ENCODE measurements at places on chromosomes 6 and 20. TPM values are rescaled to one million over a fixed set of nuclear protein-coding genes. Genes with fewer than 3 reads are reported as not detected.

GRCh38 chr6:27839626-27840475 is 72.3 kb downstream of the OR2B2 start:
- DNase-seq: no peak

Gene PTPRK
- total RNA-seq: 4.2 TPM

Gene DXO
- 15.7 TPM for total RNA-seq

Gene TMEM170B
- total RNA-seq: 0.62 TPM

DNA sequence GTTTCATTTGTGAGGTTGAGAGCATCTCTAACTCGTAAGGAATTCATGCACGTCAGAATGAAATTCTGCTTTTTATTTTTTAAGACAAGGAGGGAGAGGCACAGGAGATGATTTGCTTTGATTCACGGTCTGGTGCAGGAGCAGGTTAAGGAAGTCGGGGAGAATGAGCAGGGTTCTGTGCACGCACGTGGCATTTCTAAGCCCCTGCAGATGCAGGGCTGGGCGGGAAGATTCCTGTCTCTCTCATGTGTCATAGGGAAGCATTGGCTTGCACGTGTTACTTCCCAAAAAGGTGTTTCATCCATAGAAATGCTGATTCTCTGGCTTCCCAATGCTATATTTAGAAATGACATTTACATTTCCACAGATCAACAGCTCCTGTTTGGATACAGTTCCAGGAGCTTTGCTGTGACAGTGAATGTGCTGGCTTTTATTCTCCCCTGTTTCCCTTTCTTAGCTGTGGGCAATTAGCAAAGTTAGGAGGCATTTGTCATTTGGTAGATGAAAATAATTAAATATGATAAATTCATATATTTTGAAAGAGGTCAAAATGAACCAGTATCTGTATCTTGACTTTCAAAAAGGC is 119.7 kb upstream of the ZFP64 start:
- DNase-seq: no peak

- DNase-seq: no peak
Measured at GRCh38 chr20:16844406-16844805, 96.2 kb downstream of the OTOR start.

Gene GNMT
- 0.69 TPM for total RNA-seq

DNA sequence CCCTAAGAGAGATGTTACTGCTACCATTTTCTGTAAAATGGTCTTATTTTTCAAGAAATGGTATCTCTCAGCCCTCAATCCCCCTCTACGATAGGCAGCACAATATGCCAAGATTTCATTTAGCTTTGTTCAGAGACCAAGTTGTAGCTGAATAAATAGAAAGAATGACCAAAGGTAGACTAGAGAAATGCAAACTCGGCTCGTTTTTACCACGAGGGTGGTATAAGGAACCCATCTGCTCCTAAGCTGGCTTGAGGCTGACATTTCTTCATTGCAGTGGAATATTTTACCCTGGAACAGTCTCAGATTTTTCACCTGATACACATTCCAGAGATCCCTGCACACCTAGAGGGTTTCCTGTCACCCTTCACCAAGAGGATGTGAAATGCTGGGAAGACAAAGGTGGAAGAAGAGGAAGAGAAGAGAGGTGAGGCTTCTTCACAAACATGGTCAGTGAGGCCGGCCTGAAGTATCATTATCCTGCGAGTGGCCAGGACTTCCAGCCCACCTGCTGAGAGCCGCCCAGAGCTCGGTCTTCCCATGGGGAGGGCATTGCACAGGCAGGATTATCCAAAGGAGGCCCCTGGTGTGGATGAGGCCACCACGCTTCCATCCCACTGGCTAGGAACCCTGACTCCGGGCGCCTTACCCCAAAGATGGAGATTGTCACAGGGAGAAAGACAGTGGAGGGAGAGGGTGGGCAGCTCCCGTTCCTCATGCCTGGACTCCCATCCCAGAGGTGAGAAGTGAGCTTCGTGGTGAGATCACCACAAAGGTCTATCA is 57.1 kb upstream of the AFDN start:
- no peak for DNase-seq

DNA sequence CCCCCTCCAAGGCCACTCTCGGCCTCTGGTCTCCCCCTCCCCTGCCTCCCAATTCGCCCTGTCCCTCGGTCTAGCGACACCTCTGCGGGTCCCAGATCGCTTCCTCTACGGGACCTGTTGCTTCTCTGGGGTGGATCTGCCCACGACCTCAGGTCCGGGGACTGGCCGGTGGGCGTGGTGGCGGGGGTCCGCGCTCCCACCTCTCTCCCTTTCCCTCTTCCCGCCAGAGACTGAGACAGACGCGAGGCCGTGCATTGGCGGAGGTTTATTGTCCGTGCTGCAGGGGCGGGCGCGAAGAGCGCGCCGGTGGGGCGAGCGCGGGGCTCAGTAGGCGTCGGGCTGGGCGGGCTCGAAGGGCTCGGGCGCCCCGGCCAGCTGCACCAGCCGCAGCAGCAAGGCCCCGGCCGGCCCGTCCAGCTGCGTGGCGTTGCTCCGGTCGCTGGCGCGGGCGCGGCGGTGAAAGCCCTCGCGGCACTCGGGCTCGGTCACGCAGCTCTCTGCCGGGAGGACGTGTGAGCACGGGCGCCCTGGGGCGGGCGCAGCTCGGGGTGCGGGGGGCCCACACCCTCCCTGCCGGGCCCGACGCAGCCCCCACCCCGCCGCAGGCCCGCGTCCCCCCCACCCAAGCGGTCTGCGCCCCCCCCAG is 2.1 kb downstream of the AVP start:
- no peak for DNase-seq

Gene MYO6
- total RNA-seq: 0.60 TPM

Gene YWHAB
- 221 TPM for total RNA-seq

DNA sequence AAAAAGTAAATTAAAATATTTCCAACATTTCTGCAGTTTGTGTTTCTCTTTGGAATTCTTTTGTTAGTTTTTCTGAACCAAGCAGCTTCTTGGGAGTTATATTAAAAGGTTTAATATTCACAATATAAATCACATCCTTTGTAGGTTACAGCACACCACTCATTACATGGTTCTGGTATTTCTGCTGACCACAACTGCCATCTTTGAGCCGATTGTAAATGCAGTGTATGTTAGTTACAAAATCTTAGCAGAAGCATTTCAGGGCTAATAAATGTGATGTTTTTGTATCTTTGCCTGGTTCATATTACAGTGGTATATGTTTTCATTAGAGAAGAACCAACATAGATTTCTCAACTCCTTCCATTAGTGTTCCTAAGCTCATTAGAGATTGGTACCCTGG is 19.1 kb upstream of the TSHZ2 start:
- no peak for DNase-seq

DNA sequence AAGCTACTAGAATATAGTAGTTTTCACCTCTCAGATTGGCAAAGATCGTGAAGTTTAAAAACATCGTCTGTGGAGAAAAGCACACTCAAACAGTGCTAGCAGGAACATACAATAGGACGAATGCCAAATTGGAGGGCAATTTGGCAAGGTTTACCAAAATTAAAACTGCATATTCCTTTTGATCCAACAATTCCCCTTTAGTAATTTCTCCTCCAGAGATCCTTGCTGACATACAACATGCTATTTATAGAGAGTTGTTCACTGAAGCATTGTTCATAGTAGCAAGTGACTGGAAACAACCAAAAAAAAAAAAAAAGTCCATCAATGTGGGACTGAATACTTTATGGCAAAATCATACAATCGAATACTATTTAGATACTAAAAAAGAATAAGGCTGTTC is 202.2 kb downstream of the ATXN1 start:
- DNase-seq: no peak

DNA sequence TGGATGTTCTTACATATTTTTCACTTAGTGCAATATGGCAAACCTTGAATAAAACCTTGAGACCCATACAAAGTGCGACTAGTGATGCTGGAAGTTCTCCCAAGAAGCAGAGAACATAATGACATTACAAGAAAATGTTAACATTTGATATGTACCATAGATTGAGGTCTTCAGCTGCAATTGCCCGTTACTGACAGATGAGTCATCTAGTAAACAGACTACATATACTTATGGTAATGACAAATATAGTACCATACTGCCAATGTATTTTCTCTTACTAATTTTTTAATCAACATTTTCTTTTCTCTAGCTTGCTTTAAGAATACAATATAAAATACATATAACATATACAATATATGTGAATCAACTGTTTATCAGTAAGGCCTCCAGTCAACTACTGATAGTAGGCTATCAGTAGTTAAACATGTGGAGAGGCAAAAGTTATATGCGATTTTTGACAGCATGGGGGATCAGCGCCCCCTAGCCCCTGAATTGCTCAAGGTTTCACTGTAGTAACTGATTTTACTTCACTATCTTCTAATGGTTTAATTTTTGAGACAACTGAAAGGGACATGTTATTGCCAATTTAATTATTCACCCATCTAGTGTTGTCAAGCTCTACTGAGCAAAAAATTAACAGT is 166.7 kb upstream of the ADGRB3 start:
- no peak for DNase-seq

Gene LBP
- total RNA-seq: not detected

GRCh38 chr6:36076178-36077063 is 48.8 kb downstream of the MAPK14 start:
- DNase-seq: no peak

Gene UST
- 0.92 TPM for total RNA-seq

- DNase-seq: no peak
Measured at GRCh38 chr6:80214436-80215022, 108.1 kb downstream of the BCKDHB start.

All from activated T-helper 2 cell treated with anti-CD3 and anti-CD28 coated beads, Interferon-gamma antibody, Interleukin-2, Interleukin-4, amounts not matched to agents 10 μg/mL and 5 μg/mL and 100 μg/mL, durations not matched to agents 14 hours and 24 hours and 36 hours (primary cell).